ENCODE measurements at places on chromosomes 1 and 21. TPM values are rescaled to one million over a fixed set of nuclear protein-coding genes. Genes with fewer than 3 reads are reported as not detected.
A peak's percentile ranks its signal among the peaks of the same experiment; 100 is the strongest.

DNA sequence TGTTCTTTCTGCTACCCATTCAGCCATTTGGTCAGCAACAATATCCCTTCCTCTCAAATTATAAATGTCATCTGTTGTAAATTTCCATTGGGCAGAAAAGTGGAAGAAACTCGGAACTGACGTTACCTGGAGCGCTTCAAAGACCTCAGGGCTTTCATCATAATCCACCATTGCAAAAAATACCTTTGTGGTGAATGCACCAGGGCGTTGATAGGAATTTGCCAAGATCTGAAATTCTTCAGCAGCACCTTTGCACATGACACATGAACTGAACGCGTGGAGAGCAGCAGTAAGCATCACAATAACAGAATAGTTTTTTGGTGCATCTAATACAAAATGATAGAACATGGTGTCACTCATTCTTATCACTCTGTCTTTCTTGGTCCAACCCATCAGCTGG, 3.1 kb upstream of the TEKT2 start:
- no peak for DNase-seq

DNA sequence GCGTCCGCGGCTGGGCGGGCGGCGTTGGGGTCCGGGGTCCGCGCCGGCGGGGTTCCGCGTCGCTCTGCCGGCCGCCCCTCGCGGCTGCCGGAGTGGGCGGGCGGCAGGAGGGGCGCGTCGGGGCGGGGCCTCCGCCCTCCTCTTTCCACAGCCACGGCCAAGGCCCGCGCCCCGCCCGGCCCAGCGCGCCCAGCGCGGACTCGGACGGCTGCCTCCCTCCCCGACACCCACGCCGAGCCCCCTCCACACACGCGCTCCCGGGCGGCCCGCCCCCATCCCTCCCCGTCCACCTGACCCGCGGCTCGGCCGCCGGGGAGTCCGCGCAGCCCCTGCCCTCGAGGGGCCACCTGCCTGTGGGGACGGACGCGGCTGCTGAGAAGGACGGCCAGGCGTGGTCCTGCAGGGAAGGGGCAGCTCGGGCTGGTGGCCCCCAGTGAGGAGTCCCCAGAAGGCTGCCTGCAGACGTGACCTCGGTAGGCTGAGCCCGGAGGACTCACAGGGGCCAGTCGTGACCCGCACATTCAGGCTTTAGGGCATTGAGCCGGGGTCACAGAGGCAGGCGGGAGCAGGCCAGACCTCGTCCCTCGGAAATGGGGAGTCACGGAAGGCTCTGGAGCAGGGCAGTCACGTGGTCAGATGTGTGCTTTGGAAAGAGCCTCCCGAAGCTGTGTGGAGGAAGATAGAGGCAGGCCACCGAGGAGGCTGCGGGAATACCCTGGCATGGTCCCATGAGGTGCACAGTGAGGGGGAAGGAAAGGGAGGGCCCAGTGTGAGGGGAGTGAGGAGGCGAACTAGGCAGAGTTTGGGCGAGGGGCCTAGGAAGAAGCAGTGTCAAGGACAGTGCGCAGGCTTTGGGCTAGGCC, at the start of gene COL8A2:
Gene COL8A2, minus strand, starts transcription at position 94 of the 863 bp plus-strand sequence. CDS start 24,980 bp downstream, outside the sequence.
- DNase-seq: peak; percentile 36

ITGB2 gene
- total RNA-seq: 185 TPM

CDC20 gene
- total RNA-seq: 7.9 TPM
